Stimulated activated CD4-positive, alpha-beta T cell treated with anti-CD3 and anti-CD28 coated beads, Interleukin-12 subunit alpha, Interleukin-12 subunit beta, amount 100 ng/mL, for 4 hours (primary cell): ENCODE measurements at places on chromosomes 11 and 22.

- DNase-seq, result peak; percentile 15
Observed at GRCh38 chr22:49853981-49854831, 562 bp downstream of the ZBED4 start.

GRCh38 chr11:27187075-27187847 is 146.6 kb downstream of the BBOX1 start:
- DNase-seq, result no peak

GRCh38 chr11:65546217-65546958 is 11.8 kb downstream of the LTBP3 start:
- DNase-seq, result peak; percentile 99

GRCh38 chr22:42717197-42717928 is 3.3 kb downstream of the A4GALT start:
- no peak for DNase-seq
